ENCODE measurements at places on chromosomes 11 and 22.

DNA sequence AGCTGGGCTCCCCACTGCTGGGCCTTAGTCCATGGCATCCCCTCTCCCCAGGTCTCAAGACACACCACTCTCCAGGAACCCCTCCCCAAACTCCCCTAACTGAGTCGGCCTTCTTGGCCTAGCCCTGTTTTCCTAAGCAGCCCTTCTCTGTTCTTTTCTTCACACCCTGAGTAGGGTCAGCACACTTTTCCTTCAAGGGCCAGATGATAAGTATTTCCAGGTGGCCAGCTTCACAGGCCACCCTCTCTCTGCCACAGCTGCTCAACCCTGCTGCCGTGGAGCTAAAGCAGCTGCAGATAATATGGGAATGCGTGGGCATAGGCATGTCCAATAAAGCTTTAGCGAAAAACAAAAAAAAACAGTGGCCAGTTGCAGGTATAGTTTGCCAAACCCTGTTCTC is 24.1 kb downstream of the DGCR2 start:
- no peak for DNase-seq

DNA sequence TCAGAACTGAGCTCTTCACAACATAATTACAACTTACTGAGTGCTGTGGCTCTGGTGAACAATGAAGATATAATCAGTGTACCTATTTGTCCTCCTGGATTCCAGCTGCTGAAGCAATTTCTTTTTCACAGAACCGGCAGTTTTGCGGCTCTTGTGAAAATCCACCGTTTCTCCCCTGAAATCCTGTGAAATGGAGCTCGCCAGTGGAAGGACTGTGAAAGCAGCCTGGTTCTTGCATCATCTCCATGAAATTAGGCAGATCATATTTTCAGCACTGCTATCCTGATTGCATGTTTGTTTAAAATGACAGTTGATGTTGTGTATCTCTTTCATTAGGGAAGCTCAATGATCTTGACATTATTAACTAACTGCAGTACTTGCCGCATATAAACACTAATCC is 120.2 kb upstream of the SNX19 start:
- no peak for DNase-seq

GRCh38 chr11:4466131-4466870 is 16.1 kb upstream of the OR52K1 start:
- no peak for DNase-seq

GRCh38 chr11:15737320-15737719 is 619.0 kb downstream of the SOX6 start:
- no peak for DNase-seq

DNA sequence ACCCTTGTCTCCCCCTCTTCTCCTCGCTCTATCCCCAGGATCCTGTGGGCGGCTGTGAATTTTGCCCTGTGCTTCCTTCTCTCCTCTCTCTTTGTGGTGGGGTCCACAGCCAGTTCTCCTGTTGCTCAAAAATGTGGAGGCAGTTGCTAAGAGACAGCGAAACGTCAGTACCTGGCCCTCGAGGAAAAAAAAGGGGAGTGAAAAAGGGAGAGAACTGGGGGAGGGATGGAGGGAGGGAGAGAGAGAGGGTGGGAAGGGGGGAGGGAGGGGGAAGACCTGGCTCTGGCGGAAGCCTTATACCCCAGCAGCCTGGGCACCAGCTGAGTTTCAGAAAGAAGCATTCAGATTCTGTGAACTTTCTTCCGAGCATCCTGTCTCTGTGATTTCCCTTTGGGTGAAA is 2.1 kb upstream of the LRRC55 start:
- DNase-seq: no peak

- DNase-seq: no peak
Measured at GRCh38 chr11:128179512-128179911, 407.8 kb downstream of the ETS1 start.

DNA sequence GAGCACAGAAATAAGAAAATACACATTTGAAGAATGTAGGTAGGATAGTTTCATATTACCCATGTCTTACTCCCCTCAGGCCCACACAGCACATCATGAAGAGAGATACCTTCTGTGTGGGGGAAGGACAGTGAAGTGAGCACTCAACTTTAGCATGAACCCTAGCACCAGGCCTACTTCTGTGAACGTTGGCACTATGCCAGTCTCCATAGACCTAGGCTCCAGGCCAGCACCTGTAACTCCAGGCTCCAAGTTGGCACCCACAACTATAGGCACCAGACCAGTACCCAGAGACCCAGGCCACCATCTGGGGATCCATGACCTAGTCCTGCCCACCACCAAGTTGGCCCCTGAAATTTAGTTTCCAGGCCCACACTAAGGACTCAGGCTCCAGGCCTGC is 410.9 kb downstream of the INSC start:
- DNase-seq: no peak

- DNase-seq: no peak
Measured at GRCh38 chr22:47090591-47091245, 328.3 kb downstream of the TBC1D22A start.

DNA sequence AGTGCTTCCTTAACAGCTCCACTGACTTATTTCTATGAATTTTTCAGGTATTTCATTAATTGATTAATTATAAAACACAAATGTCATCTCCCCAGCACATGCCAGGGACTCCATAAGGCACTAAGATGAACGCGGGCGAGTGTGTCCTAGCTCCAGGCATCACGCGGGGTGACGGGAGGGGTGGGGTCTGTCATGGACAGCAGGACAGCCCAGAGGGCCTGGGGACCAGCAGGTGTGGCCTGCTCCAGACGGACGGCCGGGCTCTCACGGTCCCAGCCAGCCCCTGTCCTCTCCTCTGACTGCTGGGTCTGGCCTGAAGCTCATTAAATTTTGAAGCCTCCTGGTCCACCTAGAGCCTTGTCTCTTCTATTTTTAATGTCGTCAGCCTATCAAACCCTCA is 531.1 kb downstream of the BRD1 start:
- DNase-seq: no peak

GRCh38 chr11:43987384-43988039 is 45.1 kb downstream of the C11orf96 start:
- DNase-seq: peak; percentile 97
